ENCODE measurements at places on chromosomes 6 and 20.
A peak's percentile ranks its signal among the peaks of the same experiment; 100 is the strongest.

DNA sequence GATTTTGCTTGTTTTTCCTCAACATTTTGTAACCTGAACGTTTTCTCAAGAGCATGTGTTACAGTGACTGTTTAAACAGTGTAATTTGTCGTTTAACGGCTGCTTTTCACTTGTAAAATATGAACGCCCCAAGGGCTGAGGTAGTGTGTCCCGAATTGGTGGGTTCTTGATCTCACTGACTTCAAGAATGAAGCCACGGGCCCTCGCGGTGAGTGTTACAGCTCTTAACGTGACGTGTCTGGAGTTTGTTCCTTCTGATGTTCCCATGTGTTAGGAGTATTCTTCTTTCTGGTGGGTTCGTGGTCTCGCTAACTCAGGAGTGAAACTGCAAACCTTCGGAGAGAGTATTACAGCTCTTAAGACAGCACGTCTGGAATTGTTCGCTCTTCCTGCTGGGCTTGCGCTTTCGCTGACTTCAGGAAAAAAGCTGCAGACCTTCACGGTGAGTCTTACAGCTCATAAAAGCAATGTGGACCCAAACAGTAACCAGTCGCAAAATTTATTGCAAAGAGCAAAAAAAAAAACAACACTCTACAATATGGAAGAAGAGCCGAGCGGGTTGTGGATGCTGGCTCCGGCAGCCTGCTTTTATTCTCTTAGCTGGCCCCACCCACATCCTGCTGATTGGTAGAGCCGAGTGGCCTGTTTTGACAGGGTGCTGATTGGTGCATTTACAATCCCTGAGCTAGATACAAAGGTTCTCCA, 25.1 kb upstream of the TRIM27 start:
- H3K36me3 ChIP-seq = no peaks in the 10 kb centered on the region
- DNase-seq = no peak
- no peak overlapping the region for H3K4me3 ChIP-seq
- H3K27ac ChIP-seq = no peak overlapping the region
- H3K27me3 ChIP-seq = no peaks in the 10 kb centered on the region

DNA sequence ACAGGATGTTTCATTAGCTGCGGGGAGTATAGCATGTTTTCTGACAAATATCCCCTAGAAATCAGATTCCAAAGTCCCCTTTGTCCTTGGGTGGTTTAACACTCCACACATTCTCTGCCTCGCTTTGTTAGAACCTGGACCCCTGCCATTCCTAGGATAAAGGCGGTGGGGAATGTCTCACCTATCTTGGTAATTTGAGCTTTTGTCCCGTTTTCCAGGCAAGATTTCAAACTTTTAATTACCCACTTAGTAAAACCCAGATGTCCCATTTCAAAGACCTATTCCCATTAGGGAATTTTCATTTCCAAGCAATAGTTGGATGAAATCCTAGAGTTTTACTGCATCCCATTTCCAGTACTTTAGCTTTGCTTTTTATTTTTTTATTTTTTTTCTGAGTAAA, 501.0 kb upstream of the MAP3K7 start:
- no peak for DNase-seq
- no peaks in the 10 kb centered on the region for H3K27me3 ChIP-seq
- H3K27ac ChIP-seq = no peak overlapping the region

DNA sequence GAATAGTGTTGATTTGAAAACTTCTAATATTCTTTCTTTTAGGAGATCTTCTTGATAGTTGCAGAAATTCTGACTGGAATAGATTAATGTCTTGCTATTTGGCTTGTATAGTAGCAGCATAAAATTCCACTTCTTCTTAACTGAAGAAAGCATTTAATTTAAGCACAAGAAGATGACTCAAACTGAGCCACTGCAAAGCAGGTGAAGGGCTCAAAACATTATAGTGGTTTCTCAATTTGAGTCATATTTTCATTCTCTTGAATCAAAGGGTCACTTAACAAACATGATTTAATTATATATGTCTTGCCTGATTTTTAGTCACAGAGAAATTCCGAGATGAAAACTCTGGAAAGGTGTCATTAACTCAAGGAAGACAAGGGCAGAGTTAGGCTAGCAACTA, 239.3 kb downstream of the ZNF217 start:
- no peak overlapping the region for H3K4me3 ChIP-seq
- DNase-seq = no peak
- no peaks in the 10 kb centered on the region for H3K36me3 ChIP-seq
- peaks cover 18% of the 10 kb centered on the region for H3K4me1 ChIP-seq

DNA sequence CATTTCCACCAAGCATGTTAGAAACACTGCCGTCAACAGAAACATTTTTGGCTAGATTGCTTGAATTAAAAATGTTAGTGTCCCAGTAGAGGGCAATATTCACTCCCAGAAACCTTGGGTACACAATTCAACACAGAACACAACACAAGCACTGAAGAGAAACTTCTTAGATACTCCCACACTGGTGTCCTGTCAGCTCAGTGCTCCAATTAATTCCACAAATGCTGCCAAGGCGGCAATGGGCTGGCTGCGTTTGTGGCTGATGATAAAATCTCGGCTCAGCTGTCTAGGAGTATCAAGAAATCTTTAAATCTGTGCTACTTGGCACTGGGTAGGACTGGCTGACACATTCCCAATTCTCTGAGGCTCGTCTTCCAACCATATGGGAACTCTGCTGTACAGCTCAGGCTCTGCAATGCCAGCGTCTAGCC, 39.3 kb downstream of the BEND3 start:
- H3K27me3 ChIP-seq = no peaks in the 10 kb centered on the region
- 0 out of 2 replicates have a peak overlapping the region, but pooled peaks have one; percentile 0 for H3K27ac ChIP-seq
- DNase-seq = peak; percentile 77
- H3K4me3 ChIP-seq = peak overlapping the region; percentile 15
- 0 out of 2 replicates have a peak, but pooled peaks cover 5% of the 10 kb centered on the region for H3K4me1 ChIP-seq

- H3K36me3 ChIP-seq = no peaks in the 10 kb centered on the region
- H3K4me3 ChIP-seq = no peak overlapping the region
- peak; percentile 3 for DNase-seq
- peaks cover 28% of the 10 kb centered on the region for H3K4me1 ChIP-seq
- H3K27me3 ChIP-seq = no peaks in the 10 kb centered on the region
Observed at GRCh38 chr6:95093154-95093553, 484.2 kb upstream of the MANEA start.

DNA sequence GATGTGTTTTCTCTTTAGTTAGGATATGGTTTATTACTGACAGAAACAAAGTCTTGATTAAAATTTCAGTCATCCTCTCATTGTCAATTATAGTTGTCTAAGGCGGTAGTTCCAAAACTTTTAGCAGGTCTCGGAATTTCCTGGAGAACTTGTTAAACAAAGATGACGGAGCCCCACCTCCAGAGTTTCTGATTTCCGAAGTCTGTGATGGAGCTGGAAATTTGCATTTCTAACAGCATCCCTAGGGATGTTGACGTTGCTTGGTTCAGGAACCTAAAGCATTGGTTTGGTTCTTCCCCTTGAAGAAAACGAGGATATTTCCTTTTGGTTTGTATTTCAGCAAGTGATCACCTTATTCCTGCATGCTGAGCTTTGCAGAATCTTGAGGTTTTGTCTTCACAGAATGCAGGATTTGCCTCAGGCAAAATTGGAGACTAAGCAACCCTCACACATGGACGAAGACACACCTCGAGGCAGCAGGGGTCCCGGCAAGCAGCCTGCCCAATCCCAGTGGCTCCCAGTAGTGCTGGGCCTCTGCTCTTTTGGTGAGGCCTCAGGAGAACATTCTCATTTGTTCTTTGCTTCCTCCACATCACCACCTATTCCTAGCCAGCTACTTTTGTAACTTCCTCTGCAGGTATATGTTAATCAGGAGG, 187.1 kb upstream of the PHACTR1 start:
- no peak for DNase-seq
- no peak overlapping the region for H3K27ac ChIP-seq
- no peaks in the 10 kb centered on the region for H3K27me3 ChIP-seq

GRCh38 chr6:93792746-93793145, 373.4 kb upstream of the EPHA7 start:
- no peaks in the 10 kb centered on the region for H3K36me3 ChIP-seq
- no peaks in the 10 kb centered on the region for H3K27me3 ChIP-seq
- peaks cover 30% of the 10 kb centered on the region for H3K4me1 ChIP-seq
- H3K4me3 ChIP-seq = no peak overlapping the region
- H3K27ac ChIP-seq = no peak overlapping the region

DNA sequence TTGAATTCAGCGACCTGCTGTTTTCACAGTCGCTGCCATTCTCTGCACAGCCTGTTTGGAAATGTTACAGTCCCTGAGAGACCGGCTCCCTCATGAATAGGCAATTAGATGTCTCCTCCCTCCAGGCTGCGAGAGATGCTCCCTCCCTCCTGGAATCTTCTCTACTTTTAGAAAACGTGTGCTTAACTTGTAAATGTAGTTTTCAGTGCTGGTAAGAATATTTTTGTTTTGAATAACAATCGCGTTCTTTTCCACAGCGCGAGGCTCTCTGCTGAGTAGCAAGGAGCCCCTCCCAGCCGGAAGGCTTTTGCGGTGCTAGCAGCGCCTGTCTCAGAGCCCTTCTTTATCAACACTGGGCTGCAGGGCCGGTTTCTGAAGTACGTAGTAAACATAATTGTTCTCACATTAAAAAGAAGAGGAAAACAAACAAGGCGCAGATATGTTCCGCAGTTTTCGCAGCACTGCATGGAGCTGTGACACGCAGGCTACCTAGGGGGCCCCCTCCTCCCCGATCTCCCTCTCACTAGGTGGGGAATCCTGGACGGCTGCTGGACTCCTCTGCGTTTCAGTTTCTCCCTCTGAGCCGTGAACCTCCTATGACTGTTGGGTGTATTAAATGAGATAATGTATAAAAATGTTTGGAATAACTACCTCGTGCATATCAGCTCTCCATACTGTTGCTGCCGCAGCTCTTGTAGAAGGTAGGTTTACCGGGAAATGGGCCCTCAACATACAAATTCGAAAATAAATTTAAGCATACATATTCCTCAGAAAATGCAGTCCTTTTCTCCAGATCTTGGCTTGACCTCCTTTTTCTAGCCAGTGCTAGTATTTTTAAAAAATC, 79.0 kb upstream of the SPACA1 start:
- H3K4me3 ChIP-seq = peak overlapping the region; percentile 43
- no peaks in the 10 kb centered on the region for H3K36me3 ChIP-seq
- H3K27ac ChIP-seq = no peak overlapping the region
- peaks cover 24% of the 10 kb centered on the region for H3K27me3 ChIP-seq
- H3K4me1 ChIP-seq = no peaks in the 10 kb centered on the region

DNA sequence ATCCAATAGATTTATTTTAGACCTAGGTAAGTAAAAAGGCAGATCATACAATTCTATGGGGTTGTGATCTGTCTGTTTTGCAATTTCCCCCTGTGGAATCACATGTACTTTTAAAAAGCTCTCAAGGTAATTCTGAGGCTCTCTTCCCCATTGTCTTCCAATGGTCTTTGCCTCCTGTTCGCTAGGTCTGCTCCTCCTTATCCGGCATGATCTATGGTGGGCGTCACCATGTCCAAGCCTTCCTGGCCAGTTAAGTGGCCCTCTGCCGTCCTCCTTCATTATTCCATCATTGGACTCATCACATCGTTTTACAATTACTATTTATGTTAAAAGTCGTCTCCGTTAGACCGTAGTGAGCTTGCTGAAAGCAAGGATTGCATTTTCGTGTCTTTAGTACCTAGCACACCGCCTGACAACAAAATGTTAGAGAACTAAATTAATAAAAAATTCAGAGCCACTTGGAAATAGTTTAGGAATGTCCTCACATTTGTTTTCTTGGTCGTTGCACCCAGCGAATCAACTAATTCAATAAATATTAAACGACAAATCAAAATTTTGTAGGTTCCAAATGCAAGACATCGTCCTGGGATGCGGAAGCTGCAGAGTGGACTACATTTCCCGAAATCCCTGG, 2.2 kb upstream of the STXBP5 start:
- peak; percentile 22 for DNase-seq
- no peaks in the 10 kb centered on the region for H3K36me3 ChIP-seq
- H3K4me3 ChIP-seq = peak overlapping the region; percentile 99
- no peak overlapping the region for H3K27ac ChIP-seq
- peaks cover 10% of the 10 kb centered on the region for H3K4me1 ChIP-seq

DNA sequence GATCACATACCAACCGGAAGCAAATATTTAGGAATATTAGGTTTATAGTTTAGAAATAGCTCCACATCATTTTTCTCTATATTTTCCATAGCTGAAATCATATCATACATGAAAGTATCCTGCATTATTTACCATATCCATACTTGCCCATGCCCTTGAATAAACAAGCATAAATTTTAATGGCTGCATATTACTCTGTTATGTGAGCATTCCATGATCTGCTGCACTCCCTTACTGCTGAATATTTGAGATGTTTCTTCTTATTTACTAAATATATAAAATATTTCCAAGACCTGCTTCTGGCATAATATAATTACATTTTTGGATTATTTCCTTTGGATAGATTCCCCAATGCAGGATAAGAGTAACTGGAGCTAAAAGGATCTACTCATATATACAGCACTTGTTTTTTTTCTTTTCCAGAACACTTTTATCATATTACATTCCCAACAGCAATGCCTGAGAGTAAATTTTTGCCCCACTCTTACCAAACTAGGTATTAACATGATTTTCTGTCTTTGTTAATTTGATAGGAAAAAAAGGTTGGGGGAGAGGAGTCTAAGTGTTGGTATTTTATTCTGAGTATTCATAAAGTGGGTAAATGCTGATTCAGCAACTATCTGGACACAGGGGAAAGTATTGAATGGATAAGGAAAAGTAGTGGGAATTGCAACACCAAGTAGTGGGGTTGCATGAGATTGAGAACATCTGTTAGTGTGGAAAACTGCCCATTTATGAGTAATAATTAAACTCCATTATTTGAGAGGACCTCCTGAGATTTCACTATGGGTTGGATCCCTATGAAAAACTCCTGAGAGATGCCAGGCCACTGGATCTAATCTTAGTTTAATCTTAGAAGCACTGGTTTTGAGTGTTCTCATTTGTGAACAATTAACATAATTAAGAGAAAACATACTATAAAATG, 76.0 kb downstream of the MAN1A1 start:
- peak overlapping the region; percentile 3 for H3K27ac ChIP-seq
- no peaks in the 10 kb centered on the region for H3K27me3 ChIP-seq
- peaks cover 18% of the 10 kb centered on the region for H3K4me1 ChIP-seq
- H3K4me3 ChIP-seq = no peak overlapping the region

DNA sequence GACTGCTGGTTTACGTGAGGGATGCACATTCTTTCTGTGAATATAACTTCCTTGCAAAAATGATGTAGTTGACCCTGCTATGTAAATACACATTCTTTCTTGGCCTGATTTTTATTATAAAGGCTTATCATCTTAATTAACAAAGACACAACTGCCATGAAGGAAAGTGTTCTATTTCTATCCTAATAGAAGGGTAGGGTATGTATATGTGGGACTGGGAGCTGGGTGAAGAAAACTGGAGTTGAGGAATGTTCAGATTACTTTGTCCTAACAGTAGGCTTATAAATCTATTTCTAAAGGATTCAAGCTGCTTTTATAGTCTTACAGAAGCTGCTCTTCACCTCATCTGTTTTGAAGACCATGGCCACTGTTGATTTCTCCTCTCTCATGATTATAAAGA, 76.5 kb upstream of the RGS17 start:
- peaks cover 7% of the 10 kb centered on the region for H3K4me1 ChIP-seq
- H3K36me3 ChIP-seq = no peaks in the 10 kb centered on the region
- DNase-seq = no peak
- H3K27me3 ChIP-seq = no peaks in the 10 kb centered on the region
- H3K27ac ChIP-seq = no peak overlapping the region
- no peak overlapping the region for H3K4me3 ChIP-seq

- no peaks in the 10 kb centered on the region for H3K36me3 ChIP-seq
- no peak for DNase-seq
- H3K27ac ChIP-seq = no peak overlapping the region
Observed at GRCh38 chr20:62210496-62210855, 9.6 kb downstream of the HRH3 start.

GRCh38 chr6:8084586-8084985, 17.8 kb downstream of the EEF1E1 start:
- H3K4me1 ChIP-seq = peaks cover 60% of the 10 kb centered on the region
- peak overlapping the region; percentile 90 for H3K27ac ChIP-seq
- no peaks in the 10 kb centered on the region for H3K27me3 ChIP-seq
- H3K36me3 ChIP-seq = peaks cover 7% of the 10 kb centered on the region
- H3K4me3 ChIP-seq = peak overlapping the region; percentile 9
